ENCODE measurements at places on chromosomes 12 and 14.

DNA sequence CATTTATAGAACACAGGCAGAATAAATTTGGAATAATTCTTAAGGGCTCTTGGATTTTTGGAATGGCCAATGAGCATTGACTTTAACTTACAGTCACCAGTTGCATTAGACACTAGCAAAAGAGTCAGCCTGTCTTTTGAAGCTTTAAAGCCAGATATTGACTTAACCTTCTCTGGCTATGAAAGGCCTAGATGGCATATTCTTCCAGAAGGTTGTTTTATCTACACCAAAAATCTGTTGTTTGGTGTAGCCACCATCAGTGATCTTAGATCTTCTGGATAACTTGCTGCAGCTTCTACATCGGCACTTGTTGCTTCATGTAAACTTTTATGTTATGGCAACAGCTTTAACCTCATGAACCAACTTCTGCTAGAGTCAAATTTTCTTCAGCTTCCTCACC is 10.4 kb downstream of the PCNX1 start:
- no peak for DNase-seq

DNA sequence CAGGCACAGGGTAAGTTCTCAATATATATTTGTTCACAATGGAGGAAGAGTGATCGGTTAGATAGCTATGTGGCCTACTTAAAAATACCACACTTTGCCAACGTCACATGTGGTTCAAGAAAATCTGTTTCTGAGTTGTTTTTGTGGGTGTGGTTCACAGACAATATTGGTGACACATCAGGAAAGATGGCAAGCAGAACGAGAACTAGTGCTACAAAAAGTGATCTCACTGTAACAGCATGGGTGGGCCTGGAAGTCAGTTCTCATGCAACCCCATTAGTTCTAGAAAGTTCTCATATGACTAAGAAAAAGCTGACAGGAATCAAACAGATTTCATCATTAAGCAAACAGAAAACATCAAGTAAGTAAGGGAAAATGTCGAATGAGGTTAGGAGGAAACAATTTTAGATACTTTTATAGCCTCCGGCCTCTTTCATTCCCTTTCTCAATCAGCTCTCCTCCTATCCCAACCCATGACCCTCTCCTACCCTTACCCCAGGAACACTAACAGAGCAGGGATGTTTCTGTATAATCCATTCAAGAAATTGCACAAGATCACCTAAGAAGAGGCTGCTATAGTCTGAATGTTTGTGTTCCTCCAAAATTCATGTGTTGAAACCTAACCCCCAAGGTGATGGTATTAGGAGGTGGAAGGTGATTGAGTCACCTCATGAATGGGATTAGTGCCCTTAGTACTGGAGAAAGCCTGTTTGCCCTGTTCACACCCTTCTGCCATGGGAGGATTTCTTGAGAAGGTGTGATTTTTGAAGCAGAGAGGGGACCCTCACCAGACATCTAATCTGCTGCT is 15.5 kb upstream of the NTN4 start:
- DNase-seq = peak; percentile 89

GRCh38 chr12:65962036-65962430 is 137.8 kb downstream of the HMGA2 start:
- no peak for DNase-seq

DNA sequence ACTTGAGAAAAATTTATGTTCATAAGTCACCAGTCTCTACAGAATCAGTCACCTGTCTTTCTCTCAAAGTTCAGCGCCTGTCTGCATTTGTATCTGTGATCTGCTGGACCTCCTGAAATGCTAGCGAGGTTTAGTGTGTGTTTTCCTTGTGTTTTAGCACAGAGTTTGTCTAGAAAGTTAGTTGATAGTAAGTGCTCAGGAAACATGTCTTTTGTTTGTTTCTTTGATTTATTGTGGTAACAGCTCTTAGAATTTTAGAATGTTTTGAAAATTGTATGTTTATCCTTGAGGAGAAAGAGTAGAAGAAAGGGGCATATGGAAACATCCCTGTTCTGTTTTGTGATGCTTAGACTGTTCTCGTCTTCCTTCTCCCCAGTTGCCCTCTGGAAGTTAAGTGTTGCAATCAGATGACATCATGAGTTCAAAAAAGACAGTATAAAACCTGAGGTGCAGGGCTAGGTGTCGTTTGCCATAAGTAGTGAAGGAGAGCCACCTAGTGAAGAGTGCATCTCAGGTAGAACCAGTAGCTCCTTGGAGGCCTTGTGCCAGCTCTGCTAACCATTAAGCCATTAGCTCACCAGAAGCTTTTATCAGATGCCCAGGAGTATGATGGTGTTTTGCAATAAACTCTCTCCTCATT is 44.8 kb downstream of the FBXW8 start:
- no peak for DNase-seq

GRCh38 chr12:117498256-117498655 is 136.8 kb upstream of the NOS1 start:
- no peak for DNase-seq

DNA sequence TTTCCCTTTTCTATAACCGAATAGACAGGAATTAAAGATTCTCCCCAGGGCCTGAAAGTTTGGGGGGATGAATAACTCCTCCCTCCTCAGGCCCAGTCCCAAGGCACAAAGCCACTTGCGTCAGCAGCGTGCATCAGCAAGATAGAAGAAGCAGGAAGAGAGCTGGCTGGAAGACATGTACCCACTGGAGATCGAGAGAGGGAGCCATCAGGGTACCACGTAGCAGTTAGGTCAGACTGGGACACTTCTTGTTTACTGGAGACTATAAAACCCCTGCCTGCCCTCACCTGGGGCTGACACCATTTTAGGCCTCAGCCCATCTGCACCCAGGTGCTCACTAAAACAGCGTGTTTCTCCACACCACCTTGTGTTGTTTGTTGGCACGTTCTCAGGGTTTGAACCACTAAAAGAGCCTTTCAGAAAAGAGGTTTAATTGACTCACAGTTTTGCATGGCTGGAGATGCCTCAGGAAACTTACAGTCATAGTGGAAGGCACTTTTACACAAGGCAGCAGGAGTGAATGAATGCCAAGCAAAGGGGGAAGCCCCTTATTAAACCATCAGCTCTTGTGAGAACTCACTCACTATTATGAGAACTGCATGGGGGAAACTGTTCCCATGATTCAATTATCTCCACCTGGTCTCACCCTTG is 93.2 kb downstream of the TMTC3 start:
- DNase-seq = no peak

DNA sequence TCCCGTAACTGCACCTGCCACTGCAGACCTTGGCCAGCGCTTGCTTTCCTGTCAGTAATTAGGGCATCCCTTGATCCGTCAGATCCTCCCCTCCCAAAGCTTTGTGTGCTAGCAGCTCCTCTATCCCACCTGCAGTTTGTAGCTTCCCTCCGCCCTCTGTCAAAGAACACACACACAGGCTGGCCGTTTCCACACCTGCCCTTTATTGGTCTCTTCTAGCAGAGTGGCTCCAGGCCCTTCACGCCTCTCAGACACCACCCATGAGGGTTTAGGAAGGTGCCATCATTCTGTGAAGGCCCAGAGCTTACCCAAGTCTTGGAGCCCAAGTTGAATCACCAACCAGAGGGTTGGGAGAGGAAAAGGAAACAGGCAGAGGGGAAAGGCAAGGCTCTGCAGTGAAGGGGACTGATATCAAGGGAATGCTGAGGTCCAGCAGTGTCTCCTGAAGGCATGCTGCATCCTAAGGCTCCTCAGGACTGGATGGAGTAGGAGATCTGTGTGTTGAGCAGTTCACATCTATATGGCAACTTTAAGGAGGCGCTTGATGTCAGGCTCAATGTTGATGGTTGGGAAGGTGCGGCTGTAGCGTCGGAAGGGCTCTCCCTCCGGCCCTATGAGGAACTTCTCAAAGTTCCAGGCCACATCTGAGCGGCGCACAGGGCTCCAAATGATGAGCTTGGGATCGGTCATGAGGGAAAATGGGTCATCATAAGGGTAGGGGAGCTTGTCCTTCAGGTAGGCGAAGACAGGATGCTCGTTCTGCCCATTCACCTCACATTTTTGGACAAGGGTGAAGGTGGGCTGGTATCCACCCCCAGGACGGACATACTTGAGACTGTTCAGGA is 3.4 kb downstream of the GPX2 start:
- no peak for DNase-seq
